Substantia nigra (tissue), 51 donors: ENCODE measurements at places on chromosomes 2 and 18.

DNA sequence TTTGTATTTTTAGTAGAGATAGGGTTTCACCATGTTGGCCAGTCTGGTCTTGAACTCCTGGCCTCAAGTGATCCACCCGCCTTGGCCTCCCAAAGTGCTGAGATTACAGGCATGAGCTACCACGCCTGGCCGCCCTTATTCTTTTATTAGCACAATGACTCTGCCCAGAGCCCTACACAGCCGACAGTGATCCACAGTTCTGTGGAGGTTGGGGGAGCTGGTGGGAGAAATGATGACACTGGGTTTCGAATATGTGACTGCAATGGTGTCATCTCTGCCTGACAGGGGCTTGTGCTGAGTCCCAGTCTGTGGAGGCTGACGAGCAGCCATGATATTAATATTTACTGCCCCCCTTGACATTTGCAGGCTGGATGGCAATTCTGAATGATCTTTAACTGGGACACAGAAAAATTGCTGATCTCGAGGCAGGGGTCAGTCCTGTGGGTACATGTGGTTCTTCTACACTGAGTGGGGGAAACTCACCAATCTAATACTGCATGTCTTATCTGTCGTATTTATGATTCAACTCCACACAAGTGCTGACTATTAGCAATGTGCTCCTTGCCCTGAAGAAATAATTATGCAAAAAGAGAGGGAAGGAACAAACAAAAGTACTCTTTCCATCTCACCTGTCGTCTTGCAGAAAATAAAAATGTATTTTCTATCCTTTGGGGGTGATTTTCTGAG, 6.3 kb upstream of the CTAGE1 start:
- no peak for DNase-seq

DNA sequence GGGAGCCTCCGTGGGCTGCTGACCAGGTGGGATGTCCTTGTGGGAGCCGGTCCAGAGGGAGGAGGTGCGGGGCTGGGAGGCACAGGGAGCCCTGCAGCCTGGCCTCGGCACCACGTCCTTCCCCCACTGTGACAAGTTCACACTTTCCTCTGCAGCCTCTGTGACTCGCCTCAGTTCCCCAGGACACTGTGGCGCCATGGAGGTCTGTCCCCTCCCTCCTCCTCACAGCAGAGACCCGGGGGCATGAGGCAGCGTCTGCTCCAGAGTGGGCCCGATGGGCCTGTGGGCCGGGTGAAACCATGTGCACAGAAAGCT, 27.3 kb upstream of the KCNG2 start:
- DNase-seq: no peak

GRCh38 chr18:13381944-13382365, 163.4 kb downstream of the LDLRAD4 start:
- DNase-seq: peak; percentile 60

- DNase-seq: no peak
These were observed 27.2 kb downstream of the IL1R2 start for GRCh38 chr2:102018823-102019445.

DNA sequence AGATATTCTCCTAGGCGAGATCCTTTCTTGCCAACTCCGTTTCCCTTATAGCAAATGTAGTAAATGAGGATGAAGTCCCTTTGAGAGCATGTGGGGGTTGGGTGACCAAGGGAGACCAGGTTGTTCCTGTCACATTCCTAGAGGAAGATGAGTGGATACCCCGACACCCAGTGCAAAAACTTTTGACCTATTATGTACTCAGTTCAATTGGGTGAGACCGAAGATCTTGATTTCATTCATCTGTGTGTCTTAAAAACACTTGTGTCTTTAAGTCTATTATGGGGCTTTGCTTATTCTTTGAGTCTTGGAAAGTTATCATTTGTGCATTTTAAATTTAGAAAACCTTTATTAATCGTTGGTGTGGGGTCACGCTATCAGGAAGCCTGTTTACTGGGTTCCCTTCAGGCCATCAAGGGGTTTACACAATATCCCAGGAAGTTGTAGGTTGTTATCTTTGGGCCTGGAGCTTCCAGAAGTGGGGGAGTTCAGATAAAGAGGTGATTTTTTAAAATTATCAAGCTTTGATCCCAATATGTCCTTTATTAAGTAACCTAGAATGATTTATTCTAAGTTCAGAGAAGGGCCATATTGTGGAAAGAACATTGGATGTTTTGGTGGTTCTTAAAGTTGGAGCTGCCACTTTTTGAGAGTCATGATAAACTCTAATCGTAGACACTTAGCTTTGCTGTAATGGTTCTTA, 2.8 kb downstream of the RHOB start:
- no peak for DNase-seq

DNA sequence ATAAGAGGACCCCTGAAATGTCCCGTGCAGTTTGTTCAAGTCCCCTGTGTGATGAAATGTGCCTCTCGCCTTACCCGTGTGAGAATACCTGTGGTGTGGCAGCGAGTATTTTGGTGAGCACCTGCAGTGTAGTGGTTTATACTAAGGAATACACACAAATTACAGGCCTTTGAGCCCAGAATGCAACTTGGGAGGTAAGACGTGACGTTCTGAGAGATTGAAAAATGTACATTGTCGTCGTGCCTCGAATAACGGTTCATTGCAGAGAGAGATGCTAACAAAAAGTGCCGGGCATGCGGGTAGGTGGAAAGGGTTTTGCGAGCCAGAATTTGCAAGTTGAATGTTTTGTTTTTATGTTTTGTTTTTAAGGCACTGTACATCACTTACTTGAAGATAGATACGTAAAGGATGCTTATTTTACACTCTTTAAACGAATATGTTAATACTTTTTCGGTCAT, 867 bp downstream of the RBBP8 start:
- DNase-seq: no peak

GRCh38 chr18:41043876-41044275, 911.2 kb upstream of the PIK3C3 start:
- no peak for DNase-seq

DNA sequence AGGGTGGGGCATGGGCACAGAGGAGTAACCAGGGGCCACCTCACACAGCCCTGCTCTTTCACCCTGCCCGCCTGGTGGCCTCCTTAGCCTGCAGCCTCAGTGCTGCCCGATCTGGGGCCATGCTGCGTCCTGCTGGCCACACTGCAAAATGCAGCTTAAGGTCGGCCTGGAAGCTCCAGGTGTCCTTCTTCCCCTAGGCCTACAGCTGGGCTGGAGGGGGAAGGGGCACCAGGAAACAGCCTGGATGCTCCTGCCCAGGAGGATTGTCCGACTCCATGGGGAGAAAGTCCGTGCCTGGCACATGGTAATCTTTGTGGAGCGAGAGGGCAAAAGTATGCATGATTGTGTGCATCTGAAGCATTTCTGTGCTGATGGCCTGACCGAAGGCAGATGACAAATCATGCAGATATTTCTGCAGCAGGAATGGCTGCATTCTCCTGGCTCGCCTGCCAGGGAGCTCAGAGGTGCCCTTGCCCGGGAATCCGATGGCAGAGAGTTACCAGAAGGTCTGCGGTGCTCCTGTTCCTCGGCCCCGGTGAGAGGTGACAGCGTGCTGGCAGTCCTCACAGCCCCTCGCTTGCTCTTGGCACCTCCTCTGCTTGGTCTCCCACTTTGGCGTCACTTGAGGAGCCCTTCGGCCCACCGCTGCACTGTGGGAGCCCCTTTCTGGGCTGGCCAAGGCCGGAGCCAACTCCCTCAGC, 12.8 kb upstream of the ALPP start:
- DNase-seq: no peak

GRCh38 chr18:37304012-37304680, 261.5 kb downstream of the CELF4 start:
- DNase-seq: no peak

DNA sequence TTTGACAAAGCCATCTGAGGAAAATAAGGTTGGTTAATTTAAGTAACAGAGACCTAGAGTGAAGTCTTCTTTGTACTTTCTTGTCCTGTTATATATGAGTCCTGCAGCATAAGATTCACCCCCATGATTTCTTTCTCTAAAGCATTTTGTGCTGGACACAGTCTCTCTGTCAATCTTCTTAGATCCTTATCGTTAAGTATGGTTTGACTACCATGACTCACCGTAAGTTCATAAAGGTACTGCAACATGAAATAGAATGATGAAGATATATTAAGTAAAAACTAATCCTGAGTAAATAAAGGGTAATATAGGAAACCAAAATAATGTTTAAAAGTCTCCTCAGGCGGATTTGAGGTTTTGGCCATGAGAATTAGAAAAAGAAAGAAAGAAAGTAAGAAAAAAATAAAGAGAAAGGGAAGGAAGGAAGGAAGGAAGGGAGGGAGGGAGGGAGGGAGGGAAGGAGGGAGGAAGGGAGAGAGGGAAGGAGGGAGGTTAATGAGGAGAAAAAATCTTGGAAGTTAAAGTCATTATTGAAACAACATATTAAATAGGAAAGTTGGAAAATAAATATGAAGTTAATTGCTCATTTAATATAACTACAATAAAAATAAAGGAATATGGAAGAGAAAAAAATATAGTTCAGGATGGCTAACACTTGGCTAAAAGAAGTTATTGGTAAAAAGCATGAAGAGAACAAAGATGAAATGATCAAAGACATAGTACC, 980.3 kb upstream of the CDH2 start:
- DNase-seq: no peak

GRCh38 chr18:59124370-59124704, 15.3 kb upstream of the SEC11C start:
- no peak for DNase-seq
